ENCODE measurements at places on chromosomes 7 and 10.

GRCh38 chr7:64174941-64175340 is 32.1 kb upstream of the ZNF735 start:
- no peak for DNase-seq

DNA sequence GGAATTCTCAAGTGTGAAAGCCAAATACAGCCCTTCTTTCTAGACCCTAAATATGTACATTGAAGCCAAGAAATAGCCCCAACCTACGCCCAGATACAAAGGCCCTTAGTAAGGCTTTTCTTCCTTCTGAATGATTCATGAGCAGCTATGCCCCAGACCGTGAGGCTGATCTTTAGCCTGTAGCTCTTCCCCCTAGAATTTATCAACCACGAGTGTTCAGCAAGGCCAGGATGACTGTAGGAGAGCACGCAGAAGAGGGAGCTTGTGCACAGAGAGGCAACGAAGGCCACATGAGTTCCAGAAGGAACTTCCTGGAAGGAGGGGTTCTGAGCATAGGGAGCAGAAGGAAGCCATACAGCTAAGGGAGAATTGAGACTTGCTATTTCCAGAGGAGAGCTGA is 53.0 kb upstream of the HABP2 start:
- no peak for DNase-seq

DNA sequence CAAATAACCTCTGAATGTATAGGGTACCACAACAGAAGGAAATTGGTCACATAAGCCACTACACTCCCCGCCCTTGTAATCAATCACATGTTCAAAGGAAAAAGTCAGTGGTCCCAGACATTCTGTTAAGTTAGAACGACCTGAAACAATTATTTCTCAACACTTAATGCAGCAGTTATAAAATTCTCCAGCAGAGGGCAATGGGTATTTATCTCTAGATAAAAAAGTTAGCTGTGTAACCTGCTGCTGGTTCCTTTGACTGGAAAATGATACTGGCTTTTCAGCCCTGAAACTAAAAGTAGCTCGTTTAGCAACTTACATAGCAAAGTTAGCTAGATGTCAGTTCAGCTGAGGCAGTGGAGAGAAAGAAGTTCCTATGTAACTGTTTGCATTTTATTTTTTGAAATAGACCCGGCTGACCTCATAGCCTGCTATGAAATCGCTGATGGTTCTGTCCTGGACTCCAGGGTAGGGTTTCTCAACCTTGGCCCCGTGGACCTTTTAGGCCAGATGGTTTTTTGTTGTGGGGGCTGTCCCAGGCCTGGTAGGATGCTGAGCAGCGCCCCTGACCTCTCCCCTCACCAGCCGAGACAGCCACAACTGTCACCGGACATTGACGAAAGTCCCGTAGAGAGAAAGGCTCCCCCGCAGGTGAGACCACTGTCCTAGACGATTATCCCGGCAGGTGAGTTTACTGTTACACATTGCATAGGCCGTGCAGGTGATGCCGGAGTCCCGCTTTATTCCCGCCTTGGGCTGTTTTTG is 40.2 kb upstream of the PROSER2 start:
- DNase-seq: peak; percentile 54

DNA sequence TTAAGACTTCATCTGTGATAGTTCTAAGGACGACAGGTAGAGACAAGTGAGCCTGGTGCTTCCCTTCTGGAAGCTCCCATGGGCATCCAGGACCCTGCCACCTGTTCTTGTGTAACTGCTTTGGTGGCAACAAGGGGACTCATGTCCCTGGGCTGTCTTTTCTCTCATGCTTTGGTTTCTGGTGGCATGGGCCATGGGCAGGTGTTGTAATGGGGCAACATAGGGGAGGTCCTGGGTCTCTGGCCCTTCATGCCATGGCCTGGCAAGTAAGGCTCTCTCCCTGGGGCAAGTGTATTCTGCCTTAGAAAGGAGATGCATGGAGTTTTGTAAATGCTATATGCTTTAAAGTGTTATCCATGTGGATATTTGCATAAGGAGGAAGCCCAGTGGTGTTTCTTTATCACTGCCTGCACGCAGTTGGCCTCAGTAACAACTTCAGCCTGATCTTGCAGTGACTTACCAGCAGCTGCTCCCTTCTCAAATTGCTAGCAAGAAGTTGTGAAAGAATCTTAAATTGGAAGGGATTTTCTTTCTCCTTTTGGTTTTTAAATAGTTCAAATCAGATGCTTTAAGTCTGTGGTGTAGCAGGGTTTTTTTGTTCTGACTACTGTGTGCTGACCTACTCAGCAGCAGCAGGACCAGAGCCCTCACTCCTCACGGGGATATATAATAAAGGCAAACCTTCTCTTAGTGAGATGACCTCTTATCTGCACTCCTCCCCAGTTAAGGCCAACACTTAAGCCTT is 39.9 kb downstream of the OGDH start:
- DNase-seq: no peak

DNA sequence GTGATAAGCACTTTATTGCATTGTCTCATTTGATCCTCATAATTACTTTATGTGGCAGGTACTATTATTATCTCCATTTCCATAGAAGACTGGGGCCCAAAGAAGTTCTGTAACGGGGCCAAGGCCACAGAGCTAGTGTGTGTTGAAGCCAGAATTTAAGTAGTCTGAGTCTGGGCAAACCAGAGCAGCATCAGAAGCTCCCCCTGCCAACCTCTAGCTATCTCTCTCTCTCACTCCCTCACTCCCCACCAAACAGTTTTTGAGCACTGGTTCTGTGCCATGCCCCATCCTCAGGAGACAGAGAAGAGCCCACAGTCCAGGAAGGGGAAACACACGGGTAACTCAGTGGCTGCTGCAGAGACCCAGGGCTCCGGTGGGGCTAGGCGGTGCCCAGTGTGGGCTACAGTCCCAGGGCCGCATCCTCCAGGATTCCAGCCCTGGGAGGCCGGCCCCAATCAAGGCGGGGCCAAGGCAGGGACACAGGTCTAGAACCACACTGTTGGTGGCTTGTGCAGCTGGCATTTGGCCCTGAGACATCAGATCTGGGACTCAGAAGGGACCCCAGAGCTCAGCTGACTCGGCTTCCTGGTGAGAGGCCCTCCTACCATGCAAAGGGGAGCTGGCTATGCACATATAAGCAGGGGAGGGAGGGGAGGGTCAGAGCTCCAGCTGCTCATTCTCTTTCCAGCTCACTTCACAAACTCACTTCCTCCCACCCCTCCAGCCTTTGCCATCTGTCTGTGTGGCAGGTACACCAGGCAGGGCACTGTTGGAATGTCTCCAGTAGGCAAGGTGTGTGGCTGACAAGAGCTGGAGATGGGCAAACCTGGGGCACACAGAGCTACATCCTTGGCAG is 34.4 kb downstream of the COL13A1 start:
- DNase-seq: no peak

DNA sequence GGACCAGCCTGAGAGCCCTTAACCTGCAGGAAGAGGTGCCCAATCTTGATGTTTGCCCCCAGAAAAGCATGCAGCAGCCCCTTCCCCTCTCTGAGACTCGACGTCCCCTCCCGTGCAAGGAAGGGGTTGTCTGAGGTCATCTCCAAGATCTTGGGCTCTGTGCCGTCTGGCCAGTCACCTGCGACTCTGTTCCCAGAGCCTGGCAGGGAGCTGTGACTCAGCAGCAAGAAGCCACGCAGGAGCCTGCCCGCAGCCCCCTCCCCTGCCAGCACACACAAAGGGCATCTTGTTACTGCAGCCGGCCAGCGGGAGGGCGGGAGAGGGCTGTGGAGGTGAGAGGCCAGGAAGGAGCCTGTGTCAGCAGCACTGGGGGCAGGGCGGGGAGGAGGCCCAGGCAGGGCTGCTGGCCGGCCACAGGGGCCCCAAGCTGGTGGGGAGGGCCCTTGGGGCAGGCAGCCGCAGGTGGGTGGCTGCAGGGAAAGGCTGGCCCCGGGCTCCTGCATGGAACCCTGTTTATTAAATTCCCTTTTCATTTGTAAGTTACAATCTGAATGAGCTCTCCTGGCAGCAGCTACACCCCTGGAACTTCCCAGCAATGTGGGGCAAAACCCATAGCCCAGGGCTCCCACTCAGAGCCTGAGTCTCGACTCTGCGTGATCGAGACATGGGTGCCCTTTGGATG is 103.7 kb upstream of the ZMIZ1 start:
- DNase-seq: peak; percentile 95

- DNase-seq: no peak
Observed at GRCh38 chr7:106658316-106659165, 2.4 kb downstream of the CCDC71L start.
